ENCODE measurements at places on chromosomes 5 and 9. TPM values are rescaled to one million over a fixed set of nuclear protein-coding genes. Genes with fewer than 3 reads are reported as not detected.

The CCNJL gene
- 4.4 TPM for polyA plus RNA-seq

The NKD2 gene
- not detected for polyA plus RNA-seq

GRCh38 chr9:122036988-122037387 lies 56.1 kb downstream of the TTLL11 start:
- no peak for DNase-seq

DNA sequence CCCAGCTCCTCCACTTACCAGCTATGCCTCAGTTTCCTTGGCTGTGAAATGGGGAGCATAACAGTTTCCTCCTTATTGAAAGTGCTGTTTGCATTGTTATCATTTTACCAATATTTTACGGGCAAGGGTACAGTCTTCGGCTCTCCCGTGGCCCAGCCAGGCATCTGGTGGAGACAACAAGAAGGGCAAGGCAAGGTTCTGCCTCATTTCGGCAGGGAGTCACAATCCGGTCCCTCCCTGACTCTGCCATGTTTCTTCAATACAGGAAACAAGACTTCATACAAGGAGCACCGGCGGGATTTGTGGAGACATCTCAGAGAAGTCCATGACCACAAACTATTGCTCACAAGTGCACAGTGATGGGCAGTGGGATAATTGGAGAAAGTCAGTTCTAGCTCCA lies 174.0 kb downstream of the FGF18 start:
- no peak for DNase-seq

- no peak for DNase-seq
Observed at GRCh38 chr5:139251281-139251687, 42.3 kb upstream of the MATR3 start.

DNA sequence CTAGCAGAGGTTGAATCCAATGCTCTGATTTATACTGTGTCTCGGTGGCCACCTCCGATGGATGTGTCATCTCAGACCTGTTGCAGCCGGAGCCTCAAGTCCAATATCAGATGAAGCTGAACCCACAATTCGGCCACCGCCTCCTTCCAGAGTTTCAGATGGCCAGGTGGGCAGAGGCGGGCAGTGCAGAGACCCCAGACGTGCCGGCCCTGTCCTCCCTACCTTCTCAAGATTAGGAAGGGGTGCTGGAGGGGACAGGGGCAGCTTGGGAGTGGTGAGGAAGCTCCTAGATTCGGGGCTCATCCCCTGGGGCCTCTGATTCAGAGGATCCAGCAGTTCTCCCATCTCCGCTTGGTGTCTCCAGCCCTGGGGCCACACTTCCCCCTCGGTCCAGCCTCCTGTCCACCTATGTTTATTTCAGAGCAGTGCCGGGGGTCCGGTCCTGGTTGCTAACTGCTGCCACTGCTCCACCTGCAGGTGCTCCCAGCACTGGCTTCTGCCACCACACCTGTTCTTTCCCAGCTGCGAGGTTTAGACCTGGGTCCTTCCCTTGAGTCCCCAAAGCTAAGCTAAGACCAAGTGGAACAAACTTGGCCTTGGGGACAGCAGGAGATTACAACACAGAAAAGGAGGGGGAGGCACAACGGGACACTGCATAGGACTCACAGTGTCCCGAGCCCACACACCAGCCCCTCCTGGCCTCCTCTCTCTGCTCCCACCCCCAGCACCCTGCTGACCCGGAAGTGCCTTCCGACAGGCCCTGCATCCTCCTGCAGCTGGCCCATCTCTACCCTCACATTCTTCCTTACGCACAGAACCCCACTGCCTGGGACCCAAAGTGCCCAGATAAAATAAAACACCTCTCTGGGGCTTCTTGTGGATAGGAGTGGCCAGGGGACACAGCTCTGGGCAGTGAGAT lies 81.6 kb downstream of the NTNG2 start:
- no peak for DNase-seq

- DNase-seq: no peak
Observed at GRCh38 chr9:13395156-13395555, 115.7 kb upstream of the MPDZ start.

GRCh38 chr5:153714798-153715197 lies 224.3 kb downstream of the GRIA1 start:
- DNase-seq: no peak

Measured in AG04450 (cell line).